T-helper 1 cell (primary cell): ENCODE measurements at places on chromosomes 6 and 20.

DNA sequence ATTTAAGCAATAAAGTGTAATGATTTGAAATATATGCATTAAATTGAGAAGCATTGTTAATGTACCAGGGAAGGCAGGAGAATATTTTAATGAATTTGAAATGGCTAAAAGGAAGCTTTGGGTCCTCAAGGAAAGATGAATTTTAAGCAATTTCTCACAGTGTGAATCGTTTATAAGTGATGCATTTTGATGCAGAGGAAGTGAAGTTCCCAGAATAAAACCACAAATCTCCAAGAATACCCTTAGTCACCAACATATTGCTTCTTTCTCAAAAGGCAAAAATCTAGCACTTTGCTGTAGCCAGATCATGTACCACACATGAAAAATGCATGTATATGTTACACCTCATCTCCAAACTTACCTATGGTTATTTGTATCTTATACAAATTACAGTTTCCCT is 11.7 kb downstream of the TPD52L1 start:
- DNase-seq = no peak

GRCh38 chr6:156839591-156840001 is 62.4 kb downstream of the ARID1B start:
- no peak for DNase-seq

DNA sequence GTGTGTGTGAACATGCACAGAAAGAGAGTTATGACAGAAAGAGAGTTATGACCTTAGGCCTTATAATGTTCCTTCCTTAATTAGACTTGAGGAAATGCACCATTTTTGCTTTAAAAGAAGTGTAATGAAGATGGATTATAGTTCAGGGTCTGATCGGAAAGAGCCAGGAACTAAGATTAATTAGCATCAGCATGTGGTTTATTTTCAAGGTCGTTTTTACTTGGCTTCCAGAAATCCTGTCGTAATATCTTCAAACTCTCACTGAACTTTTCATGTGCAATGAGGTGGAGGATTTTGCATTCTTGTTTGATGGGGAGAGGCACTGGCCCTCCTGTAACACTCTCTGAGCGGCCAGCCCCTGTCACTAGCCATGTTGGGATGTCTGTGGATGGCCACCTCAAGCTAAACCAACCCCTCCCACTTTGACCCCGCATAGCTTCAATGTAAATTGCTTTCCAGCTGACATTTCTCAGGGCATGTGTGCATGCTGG is 116.8 kb downstream of the CDC5L start:
- no peak for DNase-seq

DNA sequence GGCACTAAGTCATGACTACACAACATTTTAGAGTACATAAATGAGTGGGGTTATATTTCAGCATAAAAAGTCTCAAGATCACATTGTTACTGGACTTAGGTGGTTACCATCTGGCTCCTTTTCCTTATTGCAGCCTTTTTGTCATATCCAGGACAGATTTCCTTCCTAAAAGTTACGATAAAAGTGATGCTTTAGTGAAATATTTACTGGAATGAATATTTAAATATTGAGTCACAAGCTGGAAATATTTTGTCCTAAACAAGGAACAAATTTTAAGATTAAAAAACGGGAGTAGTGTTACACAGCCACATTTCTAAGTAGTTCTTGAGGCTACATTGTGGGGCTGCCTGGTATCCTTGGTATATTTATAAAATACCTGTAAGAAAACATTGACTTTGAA is 52.2 kb downstream of the CDC40 start:
- no peak for DNase-seq

- DNase-seq = no peak
Measured at GRCh38 chr6:115592025-115592424, 468.7 kb downstream of the FRK start.

GRCh38 chr20:20521736-20522135 is 153.8 kb downstream of the INSM1 start:
- no peak for DNase-seq

- no peak for DNase-seq
Measured at GRCh38 chr6:106178900-106179299, 92.8 kb downstream of the PRDM1 start.

GRCh38 chr6:46541556-46541955 is 50.3 kb upstream of the RCAN2 start:
- no peak for DNase-seq

DNA sequence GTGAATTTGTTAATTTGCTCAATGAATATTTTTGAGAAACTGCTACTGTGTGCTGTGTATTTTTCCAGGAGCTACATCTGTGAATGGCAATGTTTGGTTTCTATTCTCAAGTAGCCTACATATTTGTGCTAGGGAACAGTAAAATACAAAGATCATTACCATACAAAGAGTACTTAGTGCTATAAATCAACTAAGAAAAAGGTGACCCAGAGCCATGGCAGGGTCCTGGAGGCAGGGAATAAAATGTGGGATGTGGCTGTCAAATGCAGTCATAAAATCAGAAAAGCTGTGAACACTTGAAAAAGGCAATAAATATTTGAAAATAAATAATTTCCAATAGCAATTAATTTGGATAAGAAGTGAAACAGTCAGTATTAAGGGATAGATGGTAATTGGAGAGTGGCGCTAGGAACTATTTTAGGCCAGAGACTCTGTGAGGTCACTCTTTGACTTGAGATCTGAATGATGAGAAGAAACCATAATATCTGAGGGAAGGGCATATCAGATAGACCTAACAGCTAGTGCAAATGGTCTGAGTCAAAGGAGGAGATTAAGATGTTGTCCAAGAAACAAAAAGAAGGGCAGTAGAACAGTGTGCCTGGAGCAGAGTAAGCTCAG is 98.8 kb downstream of the MANEA start:
- DNase-seq = no peak

DNA sequence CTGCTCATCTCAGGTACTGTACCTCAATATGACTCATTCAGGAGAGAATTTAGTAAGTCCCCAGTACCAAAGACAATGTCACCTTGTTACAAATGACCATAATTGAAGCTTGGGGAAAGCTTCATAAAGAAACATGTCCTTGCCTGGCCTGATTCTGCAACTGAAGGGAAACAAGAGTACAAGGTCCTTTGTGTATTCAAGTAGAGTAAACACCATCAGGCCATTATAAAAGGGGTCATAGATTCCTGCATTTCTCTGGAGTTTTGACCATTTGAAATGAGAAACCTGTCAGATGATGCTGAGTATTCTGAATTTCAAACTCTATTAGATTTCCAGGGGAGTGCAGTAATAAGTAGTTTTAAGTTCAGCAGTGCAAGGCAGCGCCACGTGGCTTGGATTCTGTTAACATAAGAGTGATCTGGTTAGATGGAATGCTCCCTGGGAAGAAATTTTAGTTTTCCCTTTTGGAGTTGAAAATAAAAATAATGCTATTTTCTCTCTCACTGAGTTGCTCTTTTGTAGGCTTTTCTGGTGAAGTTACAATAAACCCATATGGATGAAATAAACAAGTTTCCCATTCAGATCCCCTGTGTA is 1054.3 kb downstream of the EPHA7 start:
- no peak for DNase-seq

- no peak for DNase-seq
Measured at GRCh38 chr20:20413810-20414281, 45.9 kb downstream of the INSM1 start.

DNA sequence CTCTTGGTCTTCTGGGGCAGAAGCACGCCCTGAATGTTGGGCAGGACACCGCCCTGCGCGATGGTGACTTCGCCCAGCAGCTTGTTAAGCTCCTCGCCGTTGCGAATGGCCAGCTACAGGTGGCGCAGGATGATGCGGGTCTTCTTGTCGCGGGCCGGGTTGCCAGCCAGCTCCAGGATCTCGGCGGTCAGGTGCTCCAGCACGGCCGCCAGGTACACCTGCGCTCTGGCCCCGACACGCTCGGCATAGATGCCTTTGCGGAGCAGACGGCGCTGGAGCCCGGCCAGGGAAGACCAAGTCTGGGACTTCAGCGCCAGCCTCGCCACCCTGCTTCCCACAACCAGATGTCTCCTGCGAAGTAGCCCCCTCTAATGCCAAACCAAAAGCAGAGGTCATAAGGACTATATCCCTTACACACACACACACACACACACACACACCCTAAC is 8.0 kb upstream of the SLC17A3 start:
- no peak for DNase-seq

GRCh38 chr6:140403020-140403419 is 1028.6 kb upstream of the CITED2 start:
- no peak for DNase-seq

DNA sequence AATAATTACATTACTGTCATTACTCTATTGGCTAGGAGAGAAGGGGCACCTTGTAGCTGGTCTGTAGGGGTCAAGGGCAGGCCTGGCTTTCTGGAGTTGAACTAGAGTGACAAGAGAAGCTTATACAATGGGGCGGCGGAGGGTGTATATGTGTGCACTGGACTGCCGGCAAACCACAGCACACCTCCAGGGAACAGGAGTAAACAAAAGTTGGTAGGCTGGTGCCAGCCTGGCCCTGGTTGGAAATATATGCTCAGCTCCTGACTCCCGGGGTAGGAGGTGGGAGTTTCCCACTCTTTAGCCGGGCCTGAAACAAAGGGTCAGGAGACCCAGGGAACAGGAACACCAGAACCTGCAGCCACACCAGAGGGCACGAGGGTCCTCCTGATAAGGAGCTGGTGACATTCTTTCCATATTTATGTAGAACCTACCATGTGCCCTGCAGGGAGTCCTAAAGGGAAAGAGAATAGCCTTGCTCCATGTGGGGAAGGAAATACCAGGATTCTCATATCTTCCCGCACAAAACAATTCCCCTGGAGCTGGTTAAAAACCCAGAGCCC is 5.1 kb downstream of the C6orf132 start:
- no peak for DNase-seq

- DNase-seq = no peak
Measured at GRCh38 chr6:148323344-148323743, 19.3 kb upstream of the SASH1 start.

DNA sequence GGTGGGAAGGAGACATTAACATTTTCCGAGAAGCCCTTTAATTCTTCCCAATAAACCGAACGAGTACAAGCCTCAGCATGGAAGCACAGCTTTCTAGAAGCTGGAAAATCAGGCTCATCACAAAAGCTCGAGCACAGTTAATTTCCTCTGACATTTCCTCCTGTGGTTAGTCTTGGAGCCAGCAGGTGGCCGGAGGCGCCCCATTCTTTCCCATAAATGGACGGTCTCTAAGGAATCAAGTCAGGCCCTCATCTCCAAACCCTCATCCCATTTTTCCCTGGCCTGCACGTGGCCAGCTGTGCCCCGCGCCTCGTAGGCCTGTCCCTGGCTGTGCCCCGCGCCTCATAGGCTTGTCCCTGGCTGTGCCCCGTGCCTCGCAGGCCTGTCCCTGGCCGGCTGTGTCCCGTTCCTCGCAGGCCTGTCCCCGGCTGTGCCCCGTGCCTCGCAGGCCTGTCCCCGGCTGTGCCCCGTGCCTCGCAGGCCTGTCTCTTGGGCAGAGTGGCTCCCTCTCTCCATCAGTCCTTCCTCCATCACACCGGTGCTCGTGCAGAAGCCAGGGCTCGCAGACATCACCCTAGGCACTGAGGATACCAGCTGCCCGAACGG is 19.7 kb upstream of the NTSR1 start:
- DNase-seq = no peak
